GM12878 (cell line): ENCODE measurements at places on chromosomes 16 and 17. TPM values are rescaled to one million over a fixed set of nuclear protein-coding genes. Genes with fewer than 3 reads are reported as not detected.

DNA sequence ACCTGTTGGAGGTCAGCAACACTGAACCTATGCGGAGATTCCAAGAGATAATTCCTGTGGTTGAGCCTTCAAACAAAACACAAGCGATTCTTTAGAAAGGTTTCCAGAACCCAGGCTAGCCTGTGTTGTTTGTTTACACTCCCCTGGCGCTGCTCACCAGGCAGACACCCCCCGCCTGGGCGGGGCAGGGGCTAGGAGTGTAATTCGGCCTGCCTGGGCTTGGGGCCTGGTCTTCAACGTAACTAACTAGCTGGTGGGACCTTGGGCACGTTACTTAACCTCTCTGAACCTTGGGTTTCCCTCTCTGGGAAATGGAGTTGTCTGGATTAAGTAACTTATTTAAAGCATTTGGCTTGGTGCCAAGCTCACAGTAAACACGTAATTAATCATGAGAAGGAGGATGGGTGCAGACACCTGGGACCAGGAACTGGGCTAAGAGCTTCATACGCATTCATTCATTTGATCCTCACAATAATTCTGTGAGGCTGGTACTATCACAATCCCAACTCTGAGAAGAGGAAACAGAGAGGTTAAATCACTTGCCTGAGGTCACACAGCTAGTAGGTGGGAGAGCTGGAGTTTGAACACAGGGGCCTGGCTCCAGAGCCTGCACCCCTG, 7.6 kb upstream of the ARHGAP27 start:
- H3K4me3 ChIP-seq = no peak overlapping the region
- H3K27ac ChIP-seq = peak overlapping the region; percentile 55
- no peaks in the 10 kb centered on the region for H3K27me3 ChIP-seq
- peaks cover 18% of the 10 kb centered on the region for H3K4me1 ChIP-seq

RDM1 gene
- 13.5 and 16.0 TPM in 2 replicates for polyA plus RNA-seq

DNA sequence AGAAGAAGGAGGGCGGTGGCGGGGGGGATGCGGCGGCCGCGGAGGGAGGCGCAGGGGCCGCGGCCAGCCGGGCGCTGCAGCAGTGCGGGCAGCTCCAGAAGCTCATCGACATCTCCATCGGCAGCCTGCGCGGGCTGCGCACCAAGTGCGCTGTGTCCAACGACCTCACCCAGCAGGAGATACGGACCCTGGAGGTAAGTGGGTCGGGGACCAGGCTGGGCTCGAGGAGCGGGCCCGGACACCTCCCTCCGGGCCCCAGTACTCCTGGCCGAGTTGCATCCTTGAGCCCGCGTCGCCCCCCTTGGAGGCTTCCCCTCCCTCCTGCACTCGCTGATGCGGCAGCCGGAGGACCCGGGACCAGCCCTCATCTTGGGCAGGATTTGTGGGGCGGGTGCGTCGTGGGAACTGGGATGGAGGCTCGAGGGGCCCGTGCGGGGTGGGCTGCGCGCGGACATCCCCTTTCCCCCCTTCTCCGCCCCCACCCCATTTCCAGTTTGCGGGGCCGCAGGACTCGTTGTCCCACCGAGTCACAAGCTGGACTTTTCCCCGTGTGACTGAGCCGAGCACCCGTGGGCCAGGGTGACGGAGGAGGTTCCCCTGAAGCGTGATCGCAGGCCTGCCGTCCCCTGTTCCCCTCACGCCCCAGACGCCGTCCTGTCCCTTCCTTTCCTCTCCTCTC, 572 bp downstream of the KSR1 start:
- H3K27ac ChIP-seq = peak overlapping the region; percentile 38
- peak overlapping the region; percentile 89 for H3K4me3 ChIP-seq
- H3K4me1 ChIP-seq = peaks cover 23% of the 10 kb centered on the region
- H3K27me3 ChIP-seq = no peaks in the 10 kb centered on the region
- H3K36me3 ChIP-seq = peaks cover 1% of the 10 kb centered on the region
- DNase-seq = no peak

DNA sequence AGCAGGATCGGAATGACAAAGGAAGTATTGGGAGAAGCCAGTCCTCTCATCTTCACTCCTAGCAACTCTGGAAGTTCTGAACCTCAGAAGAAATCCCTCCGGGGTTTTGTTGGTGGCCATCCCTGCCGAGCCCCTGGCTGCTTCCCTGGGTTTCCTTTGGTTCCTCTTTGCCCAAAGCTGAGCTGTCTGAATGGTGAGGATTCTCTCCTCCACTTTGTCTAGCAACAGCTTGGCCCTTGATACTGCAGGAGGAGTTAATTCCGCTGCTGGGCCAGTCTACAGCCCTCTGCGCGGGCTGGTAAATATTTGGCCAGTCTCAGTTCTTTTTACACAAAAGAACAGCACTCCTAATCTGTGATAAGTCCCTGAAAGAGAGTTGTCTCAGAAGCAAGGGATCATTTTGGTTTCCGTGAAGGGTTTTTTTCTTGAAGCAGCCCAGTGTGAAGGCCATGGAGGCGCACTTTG, 170.9 kb downstream of the RAB11FIP4 start:
- no peak overlapping the region for H3K27ac ChIP-seq
- no peaks in the 10 kb centered on the region for H3K36me3 ChIP-seq
- H3K4me1 ChIP-seq = no peaks in the 10 kb centered on the region
- no peak for DNase-seq

PRSS33 gene
- polyA plus RNA-seq = not detected in 2 replicates

DNA sequence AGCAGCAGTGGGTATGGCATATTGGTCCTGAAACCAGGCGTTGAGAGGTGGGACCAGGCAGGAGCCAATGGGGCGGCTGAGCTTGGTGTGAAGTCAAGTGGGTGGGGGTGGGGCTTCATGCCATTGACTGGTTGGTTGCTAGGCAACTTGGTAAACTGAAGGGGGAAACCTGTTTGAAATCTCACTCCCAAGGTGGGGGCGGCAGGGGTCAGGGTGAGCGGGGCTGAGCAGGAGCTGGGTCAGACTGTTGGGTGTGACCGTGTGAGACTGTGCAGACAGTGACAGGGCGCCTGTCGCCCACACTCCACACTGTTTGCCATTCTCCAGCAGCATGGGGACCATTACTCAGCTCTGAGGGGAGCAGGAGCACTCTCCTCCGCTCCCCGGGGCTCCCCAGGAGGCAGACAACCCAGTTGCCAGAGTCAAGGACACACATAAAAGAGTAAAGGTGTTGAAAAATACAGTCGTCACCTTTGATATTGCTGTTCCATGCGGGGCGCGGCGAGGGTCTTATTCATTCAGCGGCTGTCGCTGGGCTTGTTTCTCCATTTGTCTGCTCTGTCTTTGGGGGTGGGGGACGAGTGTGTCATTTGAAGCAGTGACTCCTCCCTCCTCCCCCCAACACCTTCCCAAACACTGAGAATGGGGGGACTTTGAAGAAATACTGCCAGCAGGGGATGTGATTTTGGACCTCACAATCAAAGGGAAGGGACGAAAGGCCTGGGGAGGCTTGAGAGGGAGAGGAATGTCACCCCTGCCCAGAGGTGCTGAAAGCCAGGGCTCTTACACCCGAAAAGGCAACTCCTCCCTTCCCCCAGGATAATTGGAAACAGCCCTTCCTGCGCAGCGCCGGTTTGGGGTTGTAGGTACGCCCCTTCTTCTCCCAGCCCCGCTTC, 1.2 kb upstream of the EFNB3 start:
- H3K27me3 ChIP-seq = peaks cover 5% of the 10 kb centered on the region
- H3K27ac ChIP-seq = no peak overlapping the region
- no peak for DNase-seq
- H3K4me1 ChIP-seq = no peaks in the 10 kb centered on the region

CD79B gene
- 77.5 and 83.8 TPM in 2 replicates for polyA plus RNA-seq

MYH11 gene
- 0.88 and 0.94 TPM in 2 replicates for polyA plus RNA-seq

- H3K36me3 ChIP-seq = no peaks in the 10 kb centered on the region
- H3K4me1 ChIP-seq = peaks cover 18% of the 10 kb centered on the region
- H3K27ac ChIP-seq = no peak overlapping the region
These were observed 100.0 kb downstream of the METRNL start for GRCh38 chr17:83179374-83179773.
